Endothelial cell (in vitro differentiated cells): ENCODE measurements at places on chromosomes 12 and 14. TPM values are rescaled to one million over a fixed set of nuclear protein-coding genes. Genes with fewer than 3 reads are reported as not detected.

- no peaks in the 10 kb centered on the region for H3K4me1 ChIP-seq
- DNase-seq = no peak
- peaks cover 1% of the 10 kb centered on the region for H3K27me3 ChIP-seq
- peaks cover 34% of the 10 kb centered on the region for H3K36me3 ChIP-seq
Measured at GRCh38 chr14:59354666-59355065, 110.5 kb downstream of the GPR135 start.

- peaks cover 2% of the 10 kb centered on the region for H3K27me3 ChIP-seq
- peaks cover 7% of the 10 kb centered on the region for H3K36me3 ChIP-seq
- no peaks in the 10 kb centered on the region for H3K4me1 ChIP-seq
- no peak for DNase-seq
- H3K4me3 ChIP-seq = no peak overlapping the region
Measured at GRCh38 chr12:27449026-27449425, 2.5 kb downstream of the SMCO2 start.

DNA sequence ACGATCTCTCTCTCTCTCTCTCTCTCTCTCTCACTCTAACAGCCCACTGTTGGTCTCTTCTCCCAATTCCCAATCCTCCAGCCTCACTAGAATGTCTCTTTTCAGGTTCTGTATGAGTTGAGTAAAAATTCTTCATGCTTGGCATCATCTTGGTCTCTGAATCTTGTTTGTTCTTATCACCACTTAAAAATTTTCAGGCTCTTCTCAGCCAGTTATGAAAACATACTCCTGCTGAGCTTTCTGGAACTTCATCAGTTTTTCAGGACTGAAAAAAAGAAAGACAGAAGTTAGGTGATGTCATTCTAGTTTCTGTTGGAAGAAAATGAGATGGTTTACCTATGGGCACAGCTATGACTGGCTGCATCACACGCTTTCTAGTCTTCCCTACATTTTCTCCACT lies 11.5 kb upstream of the IL22 start:
- DNase-seq = no peak
- no peaks in the 10 kb centered on the region for H3K27me3 ChIP-seq
- no peak overlapping the region for H3K27ac ChIP-seq

GRCh38 chr12:91317306-91317705 lies 134.7 kb upstream of the DCN start:
- H3K4me1 ChIP-seq = no peaks in the 10 kb centered on the region
- H3K27ac ChIP-seq = no peak overlapping the region
- peaks cover 1% of the 10 kb centered on the region for H3K27me3 ChIP-seq
- DNase-seq = no peak
- no peaks in the 10 kb centered on the region for H3K36me3 ChIP-seq

DNA sequence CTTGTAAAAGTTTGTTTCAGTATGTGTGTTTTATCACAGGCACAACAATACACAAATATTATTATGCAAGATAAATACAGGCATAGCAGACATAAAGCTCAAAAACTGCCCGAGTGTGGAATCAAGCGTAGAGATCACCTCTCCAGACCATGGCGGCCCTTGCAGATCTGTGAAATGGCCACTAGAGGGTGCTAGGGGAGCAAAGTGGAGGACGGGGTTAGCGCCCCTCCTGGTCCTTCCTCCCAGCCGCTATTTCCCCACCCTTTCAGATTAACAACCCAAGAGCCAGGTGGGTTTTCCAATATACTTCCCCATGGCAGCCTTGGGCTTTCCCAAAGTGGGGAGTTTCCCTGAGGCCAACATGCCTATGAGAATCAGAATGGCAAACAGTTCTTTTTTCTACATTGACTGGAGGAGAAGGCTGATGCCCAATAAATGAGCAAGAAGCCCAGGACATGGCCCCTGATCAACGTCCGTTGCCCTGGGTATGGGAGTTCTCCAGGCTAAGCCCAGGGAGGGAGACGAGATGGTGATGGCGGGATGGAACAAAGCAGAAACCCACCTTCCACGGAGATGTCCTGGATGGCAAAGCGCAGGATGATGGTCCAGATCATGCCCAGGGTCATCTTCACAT lies 67.4 kb downstream of the ACTN1 start:
- H3K36me3 ChIP-seq = peaks cover 32% of the 10 kb centered on the region
- peaks cover 6% of the 10 kb centered on the region for H3K27me3 ChIP-seq
- H3K4me1 ChIP-seq = peaks cover 6% of the 10 kb centered on the region
- peak overlapping the region; percentile 18 for H3K27ac ChIP-seq
- DNase-seq = peak; percentile 83
- no peak overlapping the region for H3K4me3 ChIP-seq

CNOT2 gene
- total RNA-seq = 136 TPM

STXBP6 gene
- total RNA-seq = 0.51 TPM

PIANP gene
- total RNA-seq = 2.0 TPM

CPSF2 gene
- 80.3 TPM for total RNA-seq

HNRNPA1 gene
- 1,804 TPM for total RNA-seq
